ENCODE measurements at places on chromosomes 12 and 14.
A peak's percentile ranks its signal among the peaks of the same experiment; 100 is the strongest.

DNA sequence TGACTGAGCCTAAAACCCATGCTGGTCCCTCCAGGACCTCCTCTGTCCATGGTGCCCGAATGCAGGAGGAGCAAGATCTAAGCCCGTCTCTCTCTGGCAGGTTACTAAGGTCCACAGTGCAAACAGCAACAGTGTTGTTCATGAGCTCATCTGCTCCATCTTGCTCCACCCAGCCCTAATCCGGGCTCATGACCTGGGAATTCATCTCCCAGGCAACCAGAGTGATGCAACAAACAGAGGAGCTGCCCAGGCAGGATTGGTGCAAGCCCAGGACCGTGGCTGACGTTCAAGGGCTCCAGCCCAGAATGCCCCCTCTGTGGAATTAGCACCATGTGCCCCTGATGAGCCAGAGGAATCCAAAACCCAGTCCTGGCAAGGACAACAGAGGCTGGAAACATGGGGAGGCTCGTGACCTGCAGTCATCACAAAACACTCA, 29.9 kb downstream of the HSPB8 start:
- DNase-seq: no peak

DNA sequence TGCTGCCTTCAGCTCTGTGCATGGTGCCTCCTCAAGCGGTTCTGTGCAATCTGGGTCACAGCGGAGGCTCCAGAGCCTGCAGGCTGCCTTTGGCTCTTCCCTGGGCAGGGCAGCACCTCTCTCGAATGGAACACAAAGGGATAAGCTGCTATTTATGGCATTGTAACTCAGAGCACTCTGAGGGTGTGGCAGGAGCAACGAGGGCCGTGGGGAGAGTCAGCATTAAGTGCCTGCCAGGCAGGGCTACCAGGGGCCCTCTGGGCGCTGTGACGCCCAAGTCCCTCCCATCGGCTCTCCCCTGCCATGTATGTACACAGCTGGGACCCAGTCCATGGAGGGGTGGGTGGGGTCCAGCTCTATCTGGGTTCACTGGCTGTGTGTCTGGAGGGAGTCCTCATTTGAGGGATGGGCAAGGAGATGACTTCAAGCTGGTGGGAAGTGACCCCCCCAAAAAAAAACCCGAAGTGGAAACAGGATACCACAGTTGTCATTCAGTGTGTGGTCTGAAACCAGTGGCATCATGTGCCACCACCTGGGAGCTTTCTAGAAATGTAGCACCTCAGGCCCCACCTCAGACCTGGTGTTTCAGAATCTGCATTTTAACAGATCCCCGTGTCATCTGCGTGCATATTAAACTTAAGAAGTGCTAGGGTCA, 44.0 kb upstream of the OAS1 start:
- DNase-seq: no peak

- DNase-seq: no peak
These were observed 22.4 kb upstream of the GPR33 start for GRCh38 chr14:31510222-31510621.

DNA sequence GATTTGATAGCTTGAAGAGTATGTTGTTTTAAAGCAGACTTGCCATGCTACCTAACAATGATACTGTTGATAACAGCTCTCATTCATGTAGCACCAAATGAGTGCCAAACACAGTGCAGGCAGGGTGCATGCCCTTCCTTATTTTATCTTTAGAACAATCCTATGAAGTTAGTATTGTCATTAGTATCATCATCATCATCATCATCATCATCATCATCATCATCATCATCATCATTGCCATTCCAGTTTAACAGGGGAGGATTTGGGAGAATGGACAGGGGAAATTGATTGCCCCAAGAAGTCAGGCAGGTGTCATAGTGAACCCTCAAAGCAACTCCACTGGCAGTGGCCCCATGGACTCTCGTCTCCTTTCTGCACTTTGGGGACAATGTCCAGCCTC, 734.9 kb downstream of the VRK1 start:
- DNase-seq: no peak

- DNase-seq: peak; percentile 62
These were observed 61.6 kb downstream of the PPP2R5C start for GRCh38 chr14:101823066-101823465.

GRCh38 chr12:12859690-12860089, 31.7 kb upstream of the GPRC5A start:
- no peak for DNase-seq

DNA sequence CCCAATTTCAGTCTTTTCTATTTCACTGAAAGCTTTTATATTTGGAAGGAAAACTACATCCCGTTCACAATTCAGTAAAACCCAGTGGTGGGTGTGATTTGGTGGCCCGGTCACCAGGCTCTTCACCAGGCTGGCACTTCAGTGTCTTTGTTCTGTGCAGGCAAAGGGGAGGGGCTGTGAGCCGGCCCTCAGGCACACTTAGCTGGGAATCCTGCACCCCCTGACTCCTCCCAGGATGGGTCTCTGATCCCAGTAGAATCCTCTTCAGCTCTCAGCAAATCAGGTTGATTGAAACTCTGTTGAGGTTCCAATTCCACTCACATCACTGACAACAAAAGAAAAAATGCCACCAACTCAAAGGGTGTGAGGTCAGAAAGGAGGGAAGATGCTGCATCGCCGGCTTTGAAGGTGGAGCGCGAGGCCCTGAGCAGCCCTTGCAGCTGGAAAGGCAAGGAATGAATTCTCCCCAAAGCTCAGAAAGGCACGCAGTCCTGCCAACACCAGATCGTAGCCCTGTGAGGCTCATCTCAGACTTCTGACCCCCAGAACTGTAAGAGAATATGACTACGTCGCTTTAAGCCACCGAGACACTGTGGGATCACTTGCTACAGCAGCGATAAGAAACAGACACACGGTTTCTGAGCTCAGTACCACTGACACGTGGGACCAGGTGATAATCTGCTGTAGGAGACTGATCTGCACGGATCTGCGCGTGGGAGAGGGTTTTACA, 166.6 kb downstream of the PIWIL1 start:
- DNase-seq: no peak
